Nephron progenitor cell (in vitro differentiated cells): ENCODE measurements at places on chromosomes 6 and 20.

DNA sequence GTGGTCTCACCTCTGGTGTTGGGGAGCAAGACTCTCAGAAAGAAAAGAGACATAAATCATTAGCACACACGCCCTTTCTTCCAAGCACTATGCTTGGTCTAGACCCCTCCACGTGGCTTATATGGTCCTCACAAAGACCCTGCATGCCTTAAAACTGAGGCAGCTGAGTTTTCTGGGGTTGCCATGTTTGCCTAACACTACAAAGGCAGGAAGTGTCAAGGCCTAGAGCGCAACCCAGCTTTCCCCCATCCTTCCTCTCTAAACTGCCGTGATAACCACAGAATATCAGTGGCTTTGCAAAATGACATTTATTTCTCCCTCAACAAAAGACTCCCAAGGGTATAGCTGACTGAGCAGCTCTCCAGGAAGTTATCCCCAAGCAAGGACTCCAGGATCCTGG lies 146.5 kb upstream of the TOP1 start:
- H3K27ac ChIP-seq, result no peak overlapping the region
- peaks cover 15% of the 10 kb centered on the region for H3K27me3 ChIP-seq
- peaks cover 8% of the 10 kb centered on the region for H3K4me1 ChIP-seq
- no peaks in the 10 kb centered on the region for H3K36me3 ChIP-seq
- no peak for DNase-seq
- H3K4me3 ChIP-seq, result no peak overlapping the region

DNA sequence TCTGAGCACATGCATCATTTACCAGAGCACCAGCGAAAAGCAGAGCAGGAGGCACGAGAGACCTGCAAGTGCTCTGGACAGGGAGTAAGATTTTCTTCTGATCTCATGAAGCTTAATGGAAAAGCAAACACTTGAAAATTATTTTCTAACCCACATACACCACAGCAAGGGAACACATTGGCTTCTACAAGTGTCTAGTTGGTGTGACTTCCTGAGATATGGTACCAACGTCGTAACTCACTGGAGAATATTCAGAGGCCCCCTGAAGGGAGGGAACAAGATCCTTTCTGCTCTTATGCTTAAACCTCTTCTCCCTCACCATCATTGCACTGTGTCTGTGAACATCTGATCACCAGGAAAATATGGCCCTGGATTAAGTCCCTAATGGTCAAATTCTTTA lies 48.6 kb downstream of the PSMB1 start:
- peaks cover 5% of the 10 kb centered on the region for H3K4me1 ChIP-seq
- peaks cover 18% of the 10 kb centered on the region for H3K36me3 ChIP-seq
- no peak overlapping the region for H3K27ac ChIP-seq

DNA sequence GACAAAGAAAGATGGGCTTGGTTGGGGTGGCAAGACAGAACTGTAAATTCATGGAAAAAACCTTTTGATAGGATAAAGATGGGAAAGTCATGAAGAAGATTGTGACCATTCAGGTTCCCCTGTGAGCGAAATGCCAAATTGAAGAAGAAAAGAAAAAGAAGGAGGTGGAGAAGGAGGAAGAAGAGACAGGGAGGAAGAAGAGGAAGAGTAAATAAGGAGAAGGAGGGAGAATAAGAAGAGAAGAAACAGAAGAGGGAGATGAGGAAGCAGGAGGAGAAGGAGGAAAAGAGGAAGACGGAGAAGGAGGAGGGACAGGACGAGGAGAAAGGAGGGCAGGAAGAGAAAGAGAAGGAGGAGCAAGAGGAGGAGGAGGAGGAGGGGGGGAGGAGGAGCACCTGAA lies 199.8 kb downstream of the SLC24A3 start:
- H3K4me1 ChIP-seq, result peaks cover 48% of the 10 kb centered on the region
- H3K27ac ChIP-seq, result no peak overlapping the region
- H3K27me3 ChIP-seq, result peaks cover 4% of the 10 kb centered on the region
- DNase-seq, result no peak
- no peak overlapping the region for H3K4me3 ChIP-seq

GRCh38 chr6:119006974-119007373 lies 71.5 kb downstream of the FAM184A start:
- H3K36me3 ChIP-seq, result peaks cover 26% of the 10 kb centered on the region
- no peak overlapping the region for H3K27ac ChIP-seq
- H3K4me3 ChIP-seq, result no peak overlapping the region
- no peaks in the 10 kb centered on the region for H3K4me1 ChIP-seq
- H3K27me3 ChIP-seq, result no peaks in the 10 kb centered on the region

- H3K27ac ChIP-seq, result no peak overlapping the region
- no peak for DNase-seq
- peaks cover 18% of the 10 kb centered on the region for H3K4me1 ChIP-seq
- H3K36me3 ChIP-seq, result peaks cover 17% of the 10 kb centered on the region
Measured at GRCh38 chr6:108875161-108875555, 26.9 kb downstream of the ARMC2 start.

DNA sequence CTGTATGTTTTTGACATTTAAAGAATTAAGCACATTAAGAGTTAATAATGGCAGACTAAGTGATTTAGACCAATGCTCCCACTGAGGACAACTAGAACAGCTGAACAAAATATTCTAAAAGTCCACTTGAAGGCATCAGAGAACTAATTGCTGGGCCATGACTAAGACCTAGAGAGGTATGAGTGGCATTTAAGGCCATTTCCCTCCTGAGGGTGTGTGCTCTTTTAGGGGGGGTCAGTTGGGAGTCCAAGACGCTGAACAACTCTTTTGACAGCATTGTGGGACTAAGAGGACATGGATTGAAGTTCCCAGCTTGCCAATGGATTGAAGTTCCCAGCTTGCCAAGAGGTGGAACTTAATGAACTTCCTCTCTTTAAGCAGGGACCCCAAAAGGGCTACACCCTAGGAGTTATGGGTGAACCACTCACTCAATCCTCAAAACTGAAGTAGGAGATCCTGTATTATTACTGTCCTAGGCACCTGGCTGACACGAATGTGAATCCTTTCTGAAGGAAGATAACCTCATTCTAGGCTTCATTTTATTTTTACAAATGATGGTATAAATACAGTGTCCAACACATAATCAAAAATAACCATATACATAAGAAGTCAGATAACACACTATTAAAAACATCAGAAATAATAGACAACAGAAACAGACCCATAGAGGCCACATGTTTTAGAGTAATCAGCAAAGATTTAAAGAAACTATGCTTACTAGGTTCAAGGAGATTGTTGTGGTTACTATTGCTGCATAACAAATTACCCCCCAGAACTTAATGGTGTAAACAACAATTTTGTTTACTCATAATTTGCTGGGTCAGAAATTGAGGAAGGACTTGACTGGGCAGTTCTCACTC lies 175.1 kb downstream of the VEGFA start:
- H3K27me3 ChIP-seq, result peaks cover 79% of the 10 kb centered on the region
- H3K4me3 ChIP-seq, result no peak overlapping the region
- no peak overlapping the region for H3K27ac ChIP-seq
- peaks cover 14% of the 10 kb centered on the region for H3K4me1 ChIP-seq
- DNase-seq, result no peak
- no peaks in the 10 kb centered on the region for H3K36me3 ChIP-seq

- H3K27me3 ChIP-seq, result peaks cover 16% of the 10 kb centered on the region
- DNase-seq, result no peak
- H3K4me1 ChIP-seq, result no peaks in the 10 kb centered on the region
- no peak overlapping the region for H3K27ac ChIP-seq
- H3K4me3 ChIP-seq, result no peak overlapping the region
- no peaks in the 10 kb centered on the region for H3K36me3 ChIP-seq
Measured at GRCh38 chr20:19601126-19601810, 156.8 kb upstream of the RIN2 start.

GRCh38 chr6:82248273-82248735 lies 760 bp upstream of the IBTK start:
- H3K27me3 ChIP-seq, result no peaks in the 10 kb centered on the region
- peak overlapping the region; percentile 99 for H3K4me3 ChIP-seq
- DNase-seq, result no peak
- peaks cover 30% of the 10 kb centered on the region for H3K36me3 ChIP-seq
- H3K4me1 ChIP-seq, result peaks cover 40% of the 10 kb centered on the region
